ENCODE measurements at places on chromosomes 5 and 9.

DNA sequence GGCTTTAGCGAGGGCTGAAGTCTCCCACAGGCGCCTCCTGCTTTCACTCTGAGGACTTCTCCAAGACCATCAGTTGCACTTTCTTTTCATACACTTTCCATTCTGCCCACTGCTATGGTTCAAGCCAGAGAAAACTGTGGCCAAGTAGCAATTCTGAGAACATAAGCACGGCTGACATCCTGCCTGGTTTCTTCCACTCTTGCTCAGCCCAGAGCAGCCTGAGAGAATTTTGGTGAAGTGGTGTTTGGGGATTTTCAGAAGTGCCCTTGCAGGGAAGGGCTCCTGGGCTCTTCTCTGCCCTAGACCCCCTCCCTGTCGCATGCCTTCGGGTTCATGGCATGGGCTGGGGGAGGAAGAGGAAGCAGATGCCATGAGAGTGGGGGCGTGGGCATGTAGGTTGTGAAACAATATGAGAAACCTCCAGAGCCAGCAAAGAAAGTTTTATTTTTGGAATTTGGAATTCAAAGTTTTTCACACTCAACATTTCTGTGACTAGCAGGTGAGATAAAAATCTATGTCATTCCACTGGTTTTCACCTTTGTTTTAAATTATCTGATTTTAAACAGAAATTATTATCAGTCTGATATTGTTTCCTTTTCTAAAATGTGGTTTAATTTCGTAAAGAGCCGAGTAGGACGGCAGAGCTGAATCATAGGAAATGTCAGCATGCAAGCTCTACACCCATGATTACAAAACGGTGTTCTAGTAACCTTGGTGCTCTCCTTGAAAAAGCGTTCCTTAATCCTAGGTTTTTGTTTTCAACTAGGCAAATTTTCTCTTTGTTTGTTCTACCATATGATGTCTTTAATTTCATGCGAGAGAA, 27.8 kb upstream of the TNFSF8 start:
- peak; percentile 95 for DNase-seq

DNA sequence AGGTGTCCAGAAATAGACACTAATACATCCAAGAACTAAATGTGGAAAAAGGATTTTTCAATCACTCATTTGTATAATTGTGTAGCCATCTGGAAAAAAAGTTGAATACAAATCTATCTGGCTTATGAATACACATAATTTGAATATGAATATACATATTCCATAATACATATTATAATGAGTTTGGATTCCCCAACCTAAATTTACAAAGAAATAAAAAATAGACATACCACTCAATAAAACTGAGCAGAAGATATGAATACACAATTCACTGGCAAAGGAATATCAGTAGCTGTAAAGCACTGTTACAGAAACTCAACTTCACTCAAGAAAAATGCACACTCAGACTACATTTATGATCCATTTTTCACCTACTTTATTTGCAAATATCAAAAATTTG, 121.9 kb upstream of the EDIL3 start:
- DNase-seq: no peak

GRCh38 chr9:116686135-116686534, 970 bp upstream of the TRIM32 start:
- DNase-seq: no peak

DNA sequence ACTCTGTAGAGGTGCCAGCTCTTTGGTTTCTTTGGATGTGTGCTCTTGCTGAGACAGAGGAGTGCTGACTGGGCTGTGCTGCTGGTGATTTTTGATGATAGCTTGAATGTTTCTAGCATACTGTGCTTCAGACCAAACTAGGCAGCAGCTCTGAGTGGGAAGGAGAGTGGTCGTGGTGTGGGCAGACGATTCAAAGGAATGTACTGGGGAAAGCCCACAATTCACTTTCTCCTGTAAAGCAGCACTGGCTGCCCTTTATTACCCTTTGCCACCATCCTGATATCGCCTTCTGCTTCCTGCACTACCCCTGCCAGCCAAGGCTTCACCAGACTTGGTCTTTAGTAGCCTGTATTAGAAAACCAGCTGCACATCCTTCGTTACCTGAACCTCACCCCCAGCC, 45.3 kb downstream of the PRRC2B start:
- no peak for DNase-seq

DNA sequence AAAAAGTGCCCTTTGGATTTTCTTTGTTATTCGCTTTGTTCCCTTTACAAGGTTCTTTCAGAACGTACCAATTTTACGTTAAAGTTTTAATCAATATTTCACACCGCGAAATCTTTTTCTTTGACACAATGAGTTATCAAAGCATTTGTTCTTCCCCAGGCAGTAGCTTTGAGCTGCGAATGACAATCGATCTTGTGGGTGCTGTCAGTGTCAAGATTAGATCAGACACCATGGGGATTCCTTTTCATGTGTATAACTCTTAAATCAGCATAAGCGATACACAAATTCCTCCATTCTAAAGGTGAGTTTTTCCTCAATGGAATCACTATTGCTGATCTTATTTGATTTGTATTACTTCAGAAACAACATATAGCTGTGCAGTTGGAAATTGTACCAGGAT, 145.5 kb downstream of the ST8SIA4 start:
- no peak for DNase-seq

DNA sequence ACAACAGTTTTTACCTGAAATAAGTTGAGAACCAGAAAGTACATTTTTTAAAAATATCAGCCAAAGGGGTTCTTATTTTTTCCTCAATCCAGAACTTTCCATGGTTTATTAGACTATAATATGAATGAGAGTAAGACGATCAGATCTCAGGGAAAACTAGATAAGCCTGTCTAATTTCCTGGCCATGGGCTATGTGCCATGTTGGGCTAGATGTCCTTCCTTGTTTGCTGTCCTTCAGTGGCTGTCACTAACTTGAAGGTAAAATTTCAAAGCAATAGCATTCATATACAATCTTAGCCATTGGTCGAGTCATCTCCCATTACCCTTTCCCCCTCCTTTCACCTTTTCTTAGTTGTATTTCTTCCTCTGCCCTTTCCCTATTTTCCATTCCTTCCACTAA, 179.5 kb upstream of the PPP1R2B start:
- no peak for DNase-seq

DNA sequence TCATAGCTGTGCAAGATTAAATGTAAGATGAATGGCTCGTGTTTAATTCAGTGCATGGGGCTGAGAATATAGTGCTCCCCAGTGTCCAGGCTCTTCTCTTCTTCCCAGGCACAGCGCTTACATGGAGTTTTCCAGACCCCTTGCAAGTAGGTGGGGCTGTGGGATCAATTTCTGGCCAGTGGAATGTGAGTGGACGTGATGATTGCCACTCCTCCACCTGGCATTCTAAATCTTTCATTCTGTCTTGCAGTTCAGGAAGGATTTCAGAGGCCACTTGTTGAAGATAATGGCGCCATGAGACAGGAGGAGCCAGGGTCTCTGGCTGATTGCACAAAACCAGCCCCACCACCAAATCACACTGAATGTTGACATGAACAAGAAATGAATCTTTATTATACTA, 7.2 kb upstream of the PIP5K1B start:
- no peak for DNase-seq

- DNase-seq: no peak
Measured at GRCh38 chr9:81822967-81823366, 105.3 kb upstream of the SPATA31D4 start.

DNA sequence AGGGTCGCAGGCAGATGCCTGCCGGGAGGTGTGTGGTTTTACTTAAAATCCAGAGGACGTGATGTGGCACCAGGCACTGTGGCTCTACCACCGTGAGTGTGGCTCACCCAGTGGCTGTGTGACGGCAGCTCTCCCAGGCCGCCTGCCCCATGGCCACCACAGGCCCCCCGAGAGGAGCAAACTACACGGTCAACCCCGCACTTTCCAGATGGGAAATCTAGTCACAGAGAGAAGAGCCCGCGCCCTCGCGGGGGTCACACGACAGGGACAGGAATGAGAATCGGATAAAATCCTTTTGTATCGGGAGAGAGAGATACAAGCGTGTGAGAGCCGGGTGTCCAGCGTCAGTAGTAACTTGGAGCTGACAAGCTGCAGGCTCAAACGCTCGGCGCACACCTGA, 24.4 kb downstream of the TERT start:
- DNase-seq: no peak

DNA sequence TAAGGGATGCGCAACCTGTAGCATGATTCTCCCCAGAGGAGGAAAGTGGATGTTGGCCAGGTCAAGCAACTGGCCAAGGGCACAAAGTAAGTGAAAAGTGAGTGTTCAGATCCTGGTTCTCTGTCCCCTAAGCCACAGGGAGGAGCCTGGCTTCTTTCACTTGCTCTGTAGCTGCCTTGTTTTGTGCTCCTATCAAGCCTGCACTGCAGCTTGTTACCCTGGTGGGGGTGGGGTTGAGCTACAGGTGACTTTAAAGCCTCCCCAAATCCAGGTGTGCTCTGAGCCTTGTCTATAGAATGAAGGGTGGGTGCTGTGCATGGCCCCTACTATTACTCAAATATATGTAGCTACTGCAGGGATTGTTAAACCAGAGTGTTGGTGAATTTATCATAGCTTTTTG, 32.9 kb downstream of the RALGPS1 start:
- DNase-seq: no peak

DNA sequence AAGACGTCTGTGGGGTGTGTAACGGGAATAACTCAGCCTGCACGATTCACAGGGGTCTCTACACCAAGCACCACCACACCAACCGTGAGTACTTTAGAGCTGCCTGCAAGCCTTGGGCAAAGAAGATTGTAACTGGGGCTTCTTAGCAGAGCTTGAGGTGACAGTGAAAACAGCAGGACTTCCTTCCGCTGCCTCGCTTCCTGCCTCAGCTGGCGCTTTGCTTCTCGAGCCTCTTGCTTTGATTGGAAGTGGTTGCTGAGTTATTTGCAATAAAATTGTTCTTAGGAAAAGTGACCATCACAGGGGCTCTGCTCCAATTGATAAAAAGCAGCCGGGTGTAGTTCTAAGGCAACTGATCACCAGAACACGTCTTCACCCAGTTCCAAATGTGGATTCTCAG, 99.1 kb downstream of the ADAMTS16 start:
- DNase-seq: no peak

- no peak for DNase-seq
Measured at GRCh38 chr5:125526966-125527365, 780.5 kb upstream of the ZNF608 start.

DNA sequence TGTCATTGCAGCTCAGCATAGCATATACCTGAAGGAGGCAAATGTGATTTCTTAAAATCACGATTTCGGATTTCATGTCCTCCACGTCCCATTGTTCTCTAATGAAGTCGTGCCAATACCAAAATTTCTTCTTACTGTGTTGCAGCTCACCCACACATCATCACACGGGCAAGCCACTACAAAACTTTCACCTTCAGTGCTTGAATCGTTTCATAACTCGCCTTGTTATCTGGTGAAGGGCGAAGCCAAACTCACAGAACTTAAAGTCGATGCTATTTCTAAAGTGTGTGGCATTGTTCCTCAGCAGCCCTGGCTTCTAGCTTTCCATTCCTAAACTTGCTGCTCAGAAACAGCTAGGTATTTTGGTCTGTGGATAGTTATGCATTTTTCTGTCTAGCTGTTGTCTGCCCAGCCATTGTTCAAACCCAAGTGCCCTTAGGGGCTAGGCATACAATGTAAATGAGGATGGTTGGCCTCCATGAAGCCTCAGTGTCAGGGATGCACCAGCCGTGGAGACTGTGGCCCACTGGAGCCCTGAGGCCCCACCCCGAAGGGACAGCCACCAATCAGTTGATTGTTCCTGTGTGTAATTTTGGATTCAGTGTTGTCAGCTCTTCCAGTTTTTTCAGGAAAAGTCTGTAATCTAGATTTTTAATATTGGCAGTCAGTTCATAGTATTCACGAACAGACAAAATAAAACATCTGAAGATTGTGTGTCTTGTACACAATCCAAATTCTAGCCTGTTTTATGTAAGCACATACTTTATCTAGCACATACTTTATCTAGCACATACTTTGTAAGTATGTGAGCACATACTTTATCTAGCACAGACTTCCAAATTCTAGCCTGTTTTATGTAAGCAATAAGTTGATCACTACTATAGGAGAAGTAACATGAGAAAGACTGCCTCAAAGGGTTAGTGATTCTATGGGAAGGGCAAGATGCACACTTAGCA, 112.8 kb downstream of the DAPK1 start:
- no peak for DNase-seq

GRCh38 chr9:76510041-76510440, 51.1 kb downstream of the GCNT1 start:
- DNase-seq: no peak

DNA sequence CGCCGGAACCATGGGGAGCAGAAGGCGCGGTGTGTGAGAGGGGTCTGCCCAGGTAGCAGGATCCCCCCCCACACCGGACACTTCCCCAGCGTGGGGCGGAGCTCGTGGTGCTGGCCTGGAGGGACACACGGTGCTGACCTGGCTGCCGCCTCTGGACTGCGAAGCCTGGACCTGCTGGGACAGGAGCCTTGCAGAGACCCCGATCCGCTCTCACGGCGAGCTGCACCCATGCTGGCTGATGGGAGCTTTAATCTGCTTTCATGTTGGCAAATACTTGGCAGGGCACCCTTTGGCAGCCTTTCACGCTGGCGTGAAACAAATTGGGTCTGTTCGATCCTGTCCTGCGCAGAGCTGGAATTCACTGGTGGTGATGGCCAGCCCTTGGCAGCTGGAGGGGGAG, 7.4 kb downstream of the NKD2 start:
- DNase-seq: no peak

GRCh38 chr9:35526087-35526801, 36.3 kb downstream of the RUSC2 start:
- peak; percentile 23 for DNase-seq

DNA sequence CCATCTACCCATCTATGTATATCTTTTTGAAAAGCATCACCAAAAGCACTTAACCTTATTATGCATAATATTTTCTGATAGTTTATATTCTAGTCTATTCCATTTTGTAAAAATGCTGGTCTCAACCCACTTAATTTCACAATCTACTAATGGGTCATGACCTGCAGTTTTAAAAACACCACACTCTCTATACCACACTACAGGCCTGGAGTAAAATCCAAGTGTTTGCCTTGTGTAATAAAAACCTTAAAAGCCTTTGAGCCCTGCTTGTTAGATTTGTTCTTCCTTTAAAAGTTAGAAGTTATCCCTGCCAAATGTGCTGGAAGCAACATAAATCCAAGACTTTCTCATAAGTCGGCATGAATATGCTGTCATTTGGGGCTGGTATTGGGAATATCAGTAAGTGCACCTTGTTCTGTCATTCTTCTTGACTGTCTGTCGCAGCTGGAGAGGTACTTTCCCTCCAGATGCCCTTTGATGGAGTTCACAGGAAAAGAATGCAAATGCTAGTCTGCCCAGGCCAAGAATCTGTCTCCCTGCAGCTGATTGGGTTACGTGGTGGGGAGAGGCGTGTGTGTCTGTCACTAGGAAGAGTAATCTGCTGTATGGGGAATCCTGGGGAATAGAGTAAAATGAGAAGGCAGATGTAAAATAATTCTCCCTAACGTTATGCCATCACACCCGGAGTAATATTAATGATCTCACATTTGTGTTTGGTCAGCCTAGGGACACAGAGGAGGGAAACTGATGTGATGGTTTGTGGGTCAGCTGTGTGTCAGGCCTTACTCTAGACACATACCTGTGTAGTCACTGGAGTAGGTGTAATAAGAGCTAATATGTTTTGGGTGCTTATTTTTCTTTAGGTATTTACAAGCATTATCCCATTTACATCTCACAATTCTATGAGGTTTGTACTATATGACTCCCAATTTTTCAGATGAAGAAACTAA, 79.4 kb downstream of the ZNF366 start:
- no peak for DNase-seq
